Left forelimb (tissue), 1 donor: ENCODE measurements at places on chromosomes 5 and 9.

DNA sequence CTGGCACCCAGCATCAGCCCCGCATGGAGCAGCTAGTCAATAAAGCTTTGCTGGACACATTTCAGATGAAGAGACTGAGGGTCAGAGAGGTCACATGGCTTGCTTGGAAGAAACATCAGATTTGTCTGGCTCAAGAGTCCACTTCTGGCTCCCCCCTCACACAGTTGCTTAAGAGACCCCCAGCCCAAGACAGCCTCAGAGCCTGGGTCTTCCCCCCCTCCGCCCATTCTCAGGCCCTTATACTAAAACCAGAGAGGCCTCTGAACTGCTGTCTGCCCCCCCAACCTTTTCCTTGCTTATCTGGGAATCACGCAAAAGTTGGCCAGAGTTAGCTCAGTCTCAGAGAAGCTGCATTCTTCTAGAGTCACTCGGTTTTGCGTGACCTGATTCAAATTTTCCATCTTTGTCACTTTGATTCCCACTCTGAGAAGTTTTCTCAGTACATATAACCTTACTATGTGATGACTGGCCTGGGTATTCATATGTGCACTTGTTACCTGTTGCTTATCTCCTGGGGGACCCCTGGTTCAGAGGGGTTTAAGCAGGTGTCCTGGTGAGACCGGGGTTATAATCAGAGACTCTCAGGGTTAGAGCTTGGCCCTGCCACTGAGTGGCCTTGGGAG lies 145.4 kb upstream of the IER5L start:
- DNase-seq, result no peak

DNA sequence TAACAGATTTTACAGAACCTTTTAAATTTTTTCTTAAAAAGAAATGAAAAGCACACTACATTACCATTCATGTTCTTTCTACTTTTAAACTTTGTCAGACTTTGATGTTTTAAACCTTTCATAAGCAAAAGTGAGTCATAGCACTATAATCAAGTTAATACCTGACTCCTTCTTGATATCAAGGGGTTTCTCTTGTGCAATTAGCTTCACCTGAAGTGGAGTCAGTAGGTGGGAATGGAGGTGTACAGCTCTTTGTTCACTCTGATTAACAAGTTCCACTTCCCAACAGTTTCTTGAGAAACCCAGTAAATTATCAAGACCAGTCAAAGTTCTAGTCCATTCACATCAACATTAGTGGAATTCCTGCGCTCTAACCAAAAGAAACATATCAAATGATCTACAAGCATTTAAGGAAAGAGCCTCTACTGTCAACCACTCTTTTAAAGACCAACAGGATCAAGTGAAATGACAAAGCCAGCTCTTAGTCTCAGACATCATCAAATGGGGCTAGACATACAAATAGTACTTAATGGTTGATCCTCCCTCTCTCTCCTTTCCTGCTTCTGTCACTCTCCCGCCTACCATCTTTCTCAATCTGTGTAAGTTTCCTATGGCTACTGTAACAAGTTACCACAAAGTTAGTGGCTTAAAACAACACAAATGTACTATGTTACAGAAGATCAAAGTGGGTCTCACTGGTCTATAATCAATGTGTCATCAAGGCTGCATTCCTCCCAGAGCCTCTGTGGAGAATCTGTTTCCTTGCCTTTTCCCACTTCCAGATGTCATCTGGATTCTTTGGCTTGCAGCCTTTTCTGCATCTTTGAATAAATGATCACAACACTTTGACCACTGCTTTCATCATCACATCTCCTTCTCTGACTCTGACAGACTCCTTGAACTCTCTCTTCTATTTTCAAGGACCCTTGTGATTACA lies 68.0 kb downstream of the HINT1 start:
- DNase-seq, result no peak

- DNase-seq, result no peak
These were observed 1556.5 kb upstream of the C9orf72 start for GRCh38 chr9:29129763-29130162.

DNA sequence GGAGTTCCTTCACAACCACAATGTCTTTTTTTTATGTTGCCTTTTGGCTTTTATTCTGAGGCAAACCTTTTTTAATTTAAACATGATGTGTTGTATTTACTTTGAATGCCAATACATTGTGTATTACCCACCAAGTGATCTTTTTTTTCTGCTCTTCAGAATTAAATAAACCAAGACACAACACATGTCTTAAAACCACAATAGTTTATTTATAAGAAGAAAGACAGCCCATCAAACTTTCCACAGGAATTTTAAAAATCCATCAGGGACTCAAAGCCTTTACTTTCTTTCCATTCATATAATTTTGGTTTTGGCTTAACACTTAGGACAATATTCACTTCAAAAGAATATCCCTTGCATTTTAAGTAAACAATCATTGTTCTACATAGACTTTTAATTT lies 321.8 kb upstream of the MEF2C start:
- no peak for DNase-seq
